ENCODE measurements at places on chromosomes 7 and 10.
A peak's percentile ranks its signal among the peaks of the same experiment; 100 is the strongest.

DNA sequence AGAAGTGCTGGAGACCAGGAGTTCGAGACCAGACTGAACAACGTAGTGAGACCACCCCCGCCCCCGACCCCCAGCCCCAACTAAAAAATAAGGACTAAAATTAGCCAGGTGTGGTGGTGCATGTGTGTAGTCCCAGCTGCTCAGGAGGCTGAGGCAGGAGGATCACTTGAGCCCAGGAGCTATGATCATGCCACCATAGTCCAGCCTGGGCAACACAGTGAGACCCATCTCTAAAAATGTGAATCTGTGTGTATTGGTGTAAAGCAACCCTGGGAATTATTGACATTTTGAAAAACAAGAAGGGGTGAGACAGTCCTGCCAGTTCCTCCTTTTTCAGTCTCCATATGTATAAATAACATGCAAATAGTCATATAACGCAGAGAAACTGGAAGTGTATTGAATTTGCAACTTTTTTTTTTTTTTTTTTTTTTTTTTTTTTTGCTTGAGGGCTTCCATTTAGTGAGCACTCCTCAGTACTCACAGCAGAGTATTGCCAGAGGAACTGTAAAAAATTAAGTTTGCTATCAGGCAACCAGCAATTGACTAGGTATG is 3.4 kb upstream of the ITGB1 start:
- H3K27ac ChIP-seq: no peak overlapping the region
- DNase-seq: no peak
- H3K27me3 ChIP-seq: no peaks in the 10 kb centered on the region
- 0 out of 2 replicates have a peak, but pooled peaks cover 4% of the 10 kb centered on the region for H3K36me3 ChIP-seq
- H3K4me1 ChIP-seq: peaks cover 25% of the 10 kb centered on the region

DNA sequence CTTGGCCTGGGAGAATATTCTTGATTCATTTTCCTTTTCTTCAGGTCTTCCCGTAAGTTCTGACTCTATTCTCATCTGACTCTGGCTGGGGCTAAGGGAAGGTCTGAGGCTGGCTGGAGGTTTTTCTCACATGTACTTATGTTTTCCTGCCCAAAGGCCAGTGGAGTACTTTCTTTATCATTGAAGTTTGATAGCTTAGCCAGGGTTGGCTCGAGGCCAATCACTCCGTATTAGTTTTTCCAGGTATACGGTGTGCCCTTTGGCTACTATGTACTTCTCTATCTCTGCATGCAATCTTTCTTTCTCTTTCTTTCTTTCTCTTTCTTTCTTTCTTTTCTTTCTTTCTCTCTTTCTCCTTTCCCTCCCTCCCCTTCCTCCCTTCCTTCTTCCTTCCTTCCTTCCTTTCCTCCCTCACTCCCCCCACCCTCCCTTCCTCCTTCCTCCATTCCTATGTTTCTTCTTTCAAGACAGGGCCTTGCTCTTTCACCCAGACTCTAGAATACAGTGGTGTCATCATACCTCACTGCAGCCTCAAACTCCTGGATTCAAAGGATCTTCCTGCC is 26.8 kb upstream of the VKORC1L1 start:
- no peaks in the 10 kb centered on the region for H3K4me1 ChIP-seq
- no peak for DNase-seq
- H3K27ac ChIP-seq: no peak overlapping the region
- H3K27me3 ChIP-seq: no peaks in the 10 kb centered on the region

DNA sequence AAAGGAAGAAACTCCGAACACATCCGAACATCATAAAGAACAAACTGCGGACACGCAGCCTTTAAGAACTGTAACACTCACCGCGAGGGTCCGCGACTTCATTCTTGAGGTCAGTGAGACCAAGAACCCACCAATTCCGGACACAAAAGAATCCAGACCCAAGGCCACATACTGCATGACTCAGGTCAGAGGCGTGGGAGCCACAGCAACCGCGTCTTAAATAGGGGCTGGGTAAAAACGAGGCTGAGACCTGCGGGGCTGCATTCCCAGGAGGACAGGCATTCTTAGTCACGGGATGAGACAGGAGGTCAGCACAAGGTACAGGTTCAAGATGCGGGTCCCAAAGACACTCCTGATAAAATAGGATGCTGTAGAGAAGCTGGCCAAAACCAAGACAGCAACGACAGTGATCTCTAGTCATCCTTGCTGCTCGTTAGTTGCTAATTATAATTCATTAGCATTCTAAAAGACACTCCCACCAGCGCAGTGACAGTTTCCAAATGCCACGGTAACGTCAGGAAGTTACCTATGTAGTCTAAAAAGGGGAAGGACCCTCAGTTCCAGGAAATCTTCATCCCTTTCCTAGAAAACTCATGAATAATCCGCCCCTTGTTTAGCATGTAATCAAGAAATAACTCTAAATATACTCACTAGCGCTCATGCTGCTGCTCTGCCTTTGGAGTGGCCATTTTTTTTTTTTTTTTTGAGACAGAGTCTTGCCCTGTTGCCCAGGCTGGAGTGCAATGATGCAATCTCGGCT is 19.3 kb downstream of the AP5Z1 start:
- DNase-seq: no peak
- H3K36me3 ChIP-seq: peaks cover 12% of the 10 kb centered on the region
- H3K27me3 ChIP-seq: no peaks in the 10 kb centered on the region
- no peaks in the 10 kb centered on the region for H3K4me1 ChIP-seq
- H3K27ac ChIP-seq: no peak overlapping the region

- DNase-seq: no peak
- no peak overlapping the region for H3K27ac ChIP-seq
- H3K4me3 ChIP-seq: no peak overlapping the region
- no peaks in the 10 kb centered on the region for H3K36me3 ChIP-seq
- no peaks in the 10 kb centered on the region for H3K4me1 ChIP-seq
Observed at GRCh38 chr10:45197816-45198485, 117.5 kb downstream of the OR13A1 start.

DNA sequence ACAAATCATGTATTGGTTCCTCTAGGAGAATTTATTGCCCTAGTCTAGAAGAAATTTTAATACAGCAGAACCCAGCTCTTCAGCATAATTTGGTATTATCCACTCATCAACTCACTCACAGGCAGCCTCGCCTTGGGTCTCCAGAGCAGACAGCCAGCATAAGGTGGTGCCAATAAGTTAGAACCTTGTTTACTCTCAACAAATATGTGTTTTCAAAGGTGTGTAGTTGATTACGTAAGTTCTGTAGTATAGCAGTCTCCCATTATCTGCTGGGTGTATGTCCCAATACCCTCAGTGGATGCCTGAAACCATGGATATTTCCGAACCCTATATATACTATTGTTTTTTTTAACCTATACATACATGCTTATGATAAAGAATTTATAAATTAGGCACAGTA is 522.5 kb upstream of the LRRN3 start:
- H3K27ac ChIP-seq: no peak overlapping the region
- no peak overlapping the region for H3K4me3 ChIP-seq
- no peaks in the 10 kb centered on the region for H3K36me3 ChIP-seq
- H3K27me3 ChIP-seq: no peaks in the 10 kb centered on the region

GRCh38 chr10:636769-637168 is 52.7 kb downstream of the DIP2C start:
- no peaks in the 10 kb centered on the region for H3K36me3 ChIP-seq
- H3K4me1 ChIP-seq: no peaks in the 10 kb centered on the region
- no peak for DNase-seq
- no peak overlapping the region for H3K27ac ChIP-seq
- no peaks in the 10 kb centered on the region for H3K27me3 ChIP-seq
- no peak overlapping the region for H3K4me3 ChIP-seq

GRCh38 chr7:159136442-159136841 is 8.2 kb downstream of the VIPR2 start:
- no peak overlapping the region for H3K4me3 ChIP-seq
- no peak overlapping the region for H3K27ac ChIP-seq
- no peak for DNase-seq

DNA sequence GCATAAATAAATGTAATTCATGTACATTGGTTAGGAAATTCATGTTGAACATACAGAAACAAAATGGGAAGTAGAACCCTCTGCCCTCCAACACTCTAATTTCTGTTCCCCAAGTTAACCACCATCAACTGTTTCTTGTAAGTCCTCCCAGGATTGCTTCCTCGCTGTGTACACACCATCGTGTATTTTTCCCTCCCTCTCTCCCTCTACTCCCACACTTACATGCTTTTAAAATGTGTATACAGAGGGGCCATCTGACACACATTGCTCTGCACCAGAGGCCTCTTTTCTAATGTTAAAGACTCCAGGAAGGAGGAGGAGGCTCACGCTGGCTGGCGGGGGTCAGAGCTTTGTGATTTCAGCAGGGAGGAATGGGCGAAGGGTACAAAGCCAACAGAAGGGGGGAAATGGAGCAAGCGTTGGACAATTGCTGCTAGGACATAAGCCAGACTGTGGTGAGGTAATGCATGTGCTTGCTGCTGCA is 1.9 kb upstream of the EPHA1 start:
- no peaks in the 10 kb centered on the region for H3K36me3 ChIP-seq
- peaks cover 4% of the 10 kb centered on the region for H3K4me1 ChIP-seq
- DNase-seq: no peak
- H3K27ac ChIP-seq: no peak overlapping the region
- H3K4me3 ChIP-seq: no peak overlapping the region

DNA sequence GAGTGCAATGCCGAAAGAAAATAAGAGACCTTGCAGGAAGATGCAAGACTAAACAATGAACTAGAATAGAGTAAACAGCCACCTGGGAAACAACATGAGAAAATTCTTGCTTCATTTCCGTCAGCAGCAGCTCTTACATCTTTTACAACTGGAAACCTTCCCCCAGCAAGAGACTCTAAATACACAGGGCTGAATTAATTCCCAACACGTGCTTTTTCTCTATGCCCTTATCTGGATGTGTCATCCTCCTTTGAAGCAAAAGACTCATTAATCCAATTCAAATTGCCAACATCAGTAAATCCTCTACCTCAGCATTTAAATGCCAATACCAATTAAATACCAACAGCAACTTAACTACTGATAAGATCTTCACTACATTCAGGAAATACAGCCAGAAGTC is 99.0 kb upstream of the PDE1C start:
- no peak overlapping the region for H3K27ac ChIP-seq
- no peaks in the 10 kb centered on the region for H3K36me3 ChIP-seq
- H3K4me3 ChIP-seq: no peak overlapping the region
- H3K4me1 ChIP-seq: no peaks in the 10 kb centered on the region
- H3K27me3 ChIP-seq: no peaks in the 10 kb centered on the region
- no peak for DNase-seq

DNA sequence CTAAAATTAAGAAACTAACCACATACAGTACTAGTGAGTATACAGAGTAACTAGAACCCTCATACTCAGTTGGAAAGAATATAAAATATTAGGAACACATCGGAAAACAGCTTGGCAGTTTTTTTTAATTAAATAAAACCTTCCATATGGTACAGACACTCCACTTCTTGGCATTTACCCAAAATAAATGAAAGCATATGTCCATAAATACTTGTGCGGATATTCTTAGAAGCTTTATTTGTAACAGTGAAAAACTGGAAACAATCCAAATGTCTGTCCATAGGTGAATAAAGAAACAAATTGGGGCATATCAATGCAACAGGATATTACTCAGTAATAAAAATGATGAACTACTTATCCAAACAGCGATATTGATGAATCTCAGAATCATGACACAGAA is 410.0 kb downstream of the HTR7 start:
- no peaks in the 10 kb centered on the region for H3K4me1 ChIP-seq
- H3K36me3 ChIP-seq: no peaks in the 10 kb centered on the region
- DNase-seq: peak; percentile 5
- H3K4me3 ChIP-seq: no peak overlapping the region
- H3K27ac ChIP-seq: no peak overlapping the region

- DNase-seq: no peak
- no peaks in the 10 kb centered on the region for H3K4me1 ChIP-seq
- no peak overlapping the region for H3K4me3 ChIP-seq
- no peaks in the 10 kb centered on the region for H3K36me3 ChIP-seq
- no peaks in the 10 kb centered on the region for H3K27me3 ChIP-seq
Observed at GRCh38 chr10:97080051-97080776, 105.5 kb downstream of the SLIT1 start.

GRCh38 chr10:4407783-4408182 is 418.2 kb upstream of the AKR1E2 start:
- no peaks in the 10 kb centered on the region for H3K4me1 ChIP-seq
- no peak overlapping the region for H3K27ac ChIP-seq
- no peaks in the 10 kb centered on the region for H3K27me3 ChIP-seq
- no peaks in the 10 kb centered on the region for H3K36me3 ChIP-seq
- DNase-seq: no peak

GRCh38 chr7:40331915-40332314 is 197.1 kb downstream of the SUGCT start:
- H3K27ac ChIP-seq: no peak overlapping the region
- no peak overlapping the region for H3K4me3 ChIP-seq
- no peak for DNase-seq
- no peaks in the 10 kb centered on the region for H3K36me3 ChIP-seq
